Activated T-cell treated with anti-CD3 and anti-CD28 coated beads, Interleukin-2, amount 50 U/mL, for 24 hours (primary cell): ENCODE measurements at places on chromosomes 2 and 18.
A peak's percentile ranks its signal among the peaks of the same experiment; 100 is the strongest.

- no peak for DNase-seq
Measured at GRCh38 chr2:203898657-203899056, 31.1 kb downstream of the CTLA4 start.

- DNase-seq: no peak
Measured at GRCh38 chr2:156592809-156593593, 156.8 kb downstream of the GPD2 start.

- no peak for DNase-seq
Measured at GRCh38 chr2:42658306-42658705, 89.9 kb downstream of the MTA3 start.

DNA sequence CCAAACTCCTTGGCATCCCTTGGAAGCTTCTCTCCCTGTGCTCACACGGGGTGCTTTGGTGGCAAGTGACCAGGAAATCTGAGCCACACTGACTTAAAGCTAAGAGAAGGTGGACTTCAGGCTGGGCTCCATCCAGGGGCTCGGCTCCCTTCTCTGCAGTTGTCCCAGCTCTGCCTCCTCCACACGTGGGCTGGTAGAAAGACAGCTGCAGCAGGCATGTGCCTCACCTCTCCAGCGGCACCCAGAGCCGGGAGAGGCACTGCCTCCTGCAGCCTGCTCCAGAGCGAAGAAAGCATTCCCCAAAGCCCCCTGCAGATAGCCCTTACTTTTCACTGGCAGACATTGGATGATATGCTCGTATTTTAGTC is 11.3 kb downstream of the KCNF1 start:
- DNase-seq: no peak

- no peak for DNase-seq
Measured at GRCh38 chr2:101340141-101340551, 31.6 kb upstream of the RNF149 start.

DNA sequence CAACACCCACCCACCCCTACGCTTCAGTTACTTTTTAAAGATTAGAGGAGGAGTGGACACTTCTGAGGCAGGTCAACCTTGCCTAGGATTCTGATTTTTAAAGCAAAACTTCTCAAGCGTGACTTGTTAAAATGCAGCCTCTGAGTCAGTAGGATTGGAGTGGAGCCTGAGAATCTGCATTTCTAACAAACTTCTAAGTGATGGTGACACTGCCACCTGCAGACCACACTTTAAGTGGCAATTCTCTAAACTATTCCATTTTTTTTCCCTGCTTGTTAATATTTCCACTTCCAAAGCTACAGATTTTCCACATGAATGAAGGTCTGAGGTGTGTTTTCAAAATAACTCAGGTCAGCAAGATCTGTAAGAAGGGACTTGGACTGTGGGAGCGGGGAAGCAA is 171.1 kb upstream of the CCDC150 start:
- DNase-seq: no peak

- DNase-seq: no peak
Measured at GRCh38 chr2:111694700-111695101, 189.3 kb downstream of the ANAPC1 start.

DNA sequence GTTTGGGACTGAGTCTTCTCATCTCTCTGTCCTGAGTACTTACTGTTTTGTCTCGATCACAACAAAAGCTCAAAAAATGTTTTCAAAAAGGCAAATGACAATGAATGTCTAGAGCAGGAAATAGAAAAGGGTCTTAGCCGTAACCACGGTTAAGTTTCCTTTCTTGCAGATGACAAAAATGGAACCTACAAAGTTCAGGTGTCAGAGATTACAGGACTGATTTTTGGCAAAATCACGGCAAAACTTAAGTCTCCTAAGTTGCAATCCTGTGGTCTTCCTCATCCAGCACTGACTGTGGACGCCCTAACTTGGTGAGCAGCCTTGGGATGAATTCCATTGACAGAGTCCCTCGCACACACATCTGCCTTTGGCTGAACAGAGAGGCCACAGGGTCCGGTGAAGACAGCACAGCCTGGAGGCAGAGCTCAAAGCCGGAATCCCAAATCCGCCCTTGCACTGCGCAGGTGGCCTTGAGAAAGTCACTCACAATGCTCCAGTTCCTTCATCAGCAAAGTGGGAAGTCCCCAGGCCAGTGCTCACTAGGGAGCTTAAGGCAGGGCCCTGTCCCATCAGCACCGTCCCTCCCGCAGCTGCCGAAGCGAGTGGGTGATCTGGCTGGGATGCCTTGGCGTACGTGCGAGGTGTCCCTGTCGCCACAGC is 55.2 kb downstream of the EIPR1 start:
- no peak for DNase-seq

DNA sequence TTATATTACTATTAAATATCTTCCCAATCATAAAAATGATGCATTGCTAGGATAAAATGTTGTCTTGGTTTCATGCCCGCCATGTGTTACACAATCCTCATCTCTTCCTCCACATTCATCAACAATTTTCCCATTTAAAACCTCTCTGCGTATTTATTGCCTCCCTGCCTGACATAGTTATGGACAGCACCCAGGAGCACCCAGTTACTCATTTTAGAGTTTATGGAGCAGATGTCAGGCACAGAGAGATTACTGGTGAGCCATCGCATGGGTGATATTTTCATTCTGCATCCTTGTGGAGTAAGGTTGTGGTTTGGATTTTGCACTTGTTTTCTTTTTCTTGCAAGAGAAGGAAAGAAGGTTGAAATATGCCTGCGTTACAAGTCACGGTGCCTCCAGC is 116.7 kb upstream of the NPAS2 start:
- DNase-seq: no peak

DNA sequence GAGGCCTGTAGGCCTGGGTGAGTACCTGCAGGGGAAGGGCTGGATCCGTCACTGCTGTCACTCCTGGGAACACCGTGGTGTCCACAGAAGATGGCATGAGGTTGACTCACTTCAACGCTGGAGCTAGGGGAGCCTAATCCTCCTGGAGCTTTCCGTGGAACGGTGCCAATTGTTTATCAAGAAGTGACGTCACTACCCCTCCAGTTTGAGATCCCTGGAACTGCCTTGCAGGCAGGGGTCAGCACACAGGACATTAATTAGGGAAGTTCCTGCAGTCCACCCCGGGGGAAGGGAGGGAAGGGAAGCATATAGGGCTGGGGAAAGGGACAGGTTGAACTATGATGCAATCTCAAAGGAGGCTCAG is 408.6 kb downstream of the GALR1 start:
- no peak for DNase-seq

GRCh38 chr2:102197389-102198137 is 10.7 kb downstream of the IL1RL2 start:
- no peak for DNase-seq

DNA sequence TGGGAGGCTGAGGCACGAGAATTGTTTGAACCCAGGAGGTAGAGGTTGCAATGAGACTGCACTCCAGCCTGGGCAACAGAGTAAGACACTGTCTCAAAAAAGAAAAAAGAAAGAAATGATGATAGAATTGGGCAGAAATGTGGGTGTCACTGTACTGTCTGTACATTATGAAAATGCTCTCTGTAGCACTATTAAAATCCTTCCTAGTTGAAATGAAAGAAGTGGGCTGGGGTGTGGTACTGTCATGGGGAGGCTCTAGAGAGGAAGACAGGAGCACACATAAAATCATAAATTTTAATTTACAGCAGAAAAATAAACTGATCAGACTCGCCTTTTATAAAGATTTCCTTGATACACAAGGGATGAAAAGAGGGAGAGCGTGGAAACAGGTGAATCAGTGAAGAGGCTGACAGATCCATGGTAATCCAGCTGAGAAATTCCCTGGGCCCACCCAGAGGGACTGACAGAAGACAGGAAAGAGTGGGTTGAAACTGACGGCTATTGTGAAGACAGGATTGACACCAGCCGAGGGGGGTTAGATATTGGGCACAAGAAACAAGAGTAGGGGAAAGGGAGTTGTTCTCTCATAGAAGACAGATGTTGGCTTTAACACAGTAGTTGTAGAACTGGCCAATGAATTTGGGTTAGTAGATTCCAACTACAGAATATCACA is 96.4 kb upstream of the ATL2 start:
- DNase-seq: no peak

DNA sequence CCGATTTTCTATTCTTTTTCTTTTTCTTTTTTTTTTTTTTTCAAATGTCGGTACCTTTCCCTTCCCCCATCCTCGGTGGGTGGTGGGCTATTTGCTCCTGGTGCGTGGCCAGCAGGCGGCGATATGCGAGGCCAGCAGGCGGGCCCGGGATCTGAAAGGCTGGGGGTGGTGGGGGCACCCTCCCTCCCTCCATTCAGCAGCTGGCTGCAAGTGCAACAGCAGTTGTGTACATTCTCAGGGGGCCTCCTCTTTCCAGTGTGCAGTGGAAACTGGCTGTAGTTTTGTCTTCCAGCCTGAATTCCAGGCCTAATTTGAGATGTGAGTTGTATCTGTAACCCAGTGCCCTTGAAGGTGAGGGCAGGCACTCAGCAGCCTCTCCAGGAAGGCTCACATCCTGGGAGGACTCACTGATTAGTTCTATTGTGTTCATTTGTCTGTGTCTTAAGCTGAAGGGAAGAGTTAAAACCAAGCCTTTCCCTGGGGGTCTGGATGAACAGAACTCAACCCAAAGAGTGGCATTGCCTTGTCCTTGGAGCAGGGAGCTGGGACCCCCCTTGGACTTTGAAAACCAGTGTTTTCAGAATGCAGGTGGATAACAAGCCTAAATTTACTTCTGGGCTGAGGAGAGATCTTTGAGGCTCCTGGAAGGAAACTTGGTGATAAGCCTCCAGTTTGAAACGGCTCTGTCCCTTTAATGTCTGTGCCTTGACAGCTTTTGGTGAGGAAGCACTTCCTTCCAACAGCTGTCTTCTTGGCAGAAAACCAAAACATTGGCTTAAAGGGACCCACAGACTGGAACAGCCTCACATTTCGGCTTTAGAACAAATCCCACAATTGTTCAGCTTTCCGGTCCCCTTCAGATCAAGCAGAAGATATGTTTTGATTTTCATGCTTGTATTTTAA is 3.3 kb downstream of the MYCN start:
- DNase-seq: peak; percentile 34

- no peak for DNase-seq
Measured at GRCh38 chr2:51673628-51674027, 641.7 kb upstream of the NRXN1 start.

DNA sequence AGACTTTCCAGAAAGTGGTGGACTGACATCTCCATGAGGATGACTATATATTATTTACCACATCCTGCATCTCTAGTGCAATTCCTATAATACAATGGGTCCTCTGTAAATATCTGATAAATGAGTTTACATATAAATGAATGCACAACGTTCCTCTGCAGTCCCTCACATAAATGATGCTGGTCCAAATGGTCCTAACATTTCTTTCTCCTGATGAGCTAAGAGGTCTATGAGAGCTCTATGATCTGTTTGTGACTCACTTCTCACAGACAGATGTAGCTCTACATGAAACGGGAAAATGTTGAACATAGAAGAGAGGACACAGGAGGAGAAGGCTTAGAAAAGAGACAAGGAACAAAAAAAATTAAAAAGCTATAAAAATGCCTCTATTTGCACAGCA is 201.2 kb upstream of the PIK3C3 start:
- no peak for DNase-seq

GRCh38 chr18:29156531-29156930 is 979.6 kb upstream of the CDH2 start:
- no peak for DNase-seq

DNA sequence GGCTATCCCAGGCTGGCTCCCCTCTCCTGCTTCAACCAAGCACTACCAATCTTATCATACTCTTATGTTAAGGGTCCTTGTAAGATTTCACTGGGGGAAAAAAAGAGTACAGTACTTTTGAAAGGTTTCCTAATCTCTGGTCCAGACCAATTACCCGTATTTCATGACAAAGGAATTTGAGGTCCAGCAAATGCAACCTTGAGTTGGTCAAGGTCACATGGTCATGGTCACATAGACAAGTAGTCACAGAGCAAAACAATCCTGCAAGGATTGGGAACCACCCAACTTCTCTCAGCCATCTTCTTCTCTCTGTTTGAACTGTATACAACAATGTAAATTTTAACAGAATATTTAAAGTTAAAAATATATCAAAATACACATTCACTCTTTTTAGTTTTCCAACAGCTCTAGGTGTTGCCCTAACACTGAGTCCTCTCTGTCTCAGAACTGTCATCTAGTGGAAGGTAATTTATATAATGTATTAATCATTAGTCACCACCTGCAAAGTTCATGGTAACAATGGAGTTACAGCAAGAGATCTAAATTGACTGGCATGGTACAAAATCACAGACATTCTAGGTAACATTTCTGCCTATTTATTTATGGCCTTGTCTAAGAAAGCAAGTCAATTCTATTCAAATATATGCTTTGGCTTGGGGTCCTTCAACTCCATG is 21.5 kb downstream of the DTNB start:
- DNase-seq: no peak

DNA sequence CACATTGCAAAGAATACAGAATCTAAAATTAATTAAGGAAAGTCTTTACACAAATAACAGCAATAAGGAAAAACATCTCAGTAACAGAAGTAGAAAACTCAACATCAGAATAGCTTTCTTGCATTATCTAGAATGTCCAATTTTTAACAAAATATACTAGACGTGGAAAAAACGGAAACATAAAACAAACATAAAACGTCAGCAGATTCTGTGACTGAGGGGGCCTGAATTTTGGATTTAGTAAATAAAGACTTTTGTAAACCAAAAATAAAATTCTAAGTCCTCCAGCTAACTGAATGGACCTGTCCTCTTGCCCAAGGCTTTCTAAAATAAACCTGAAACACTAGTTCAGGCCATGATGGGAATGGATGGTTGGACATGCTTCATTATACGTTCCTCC is 773.5 kb upstream of the LRRTM1 start:
- DNase-seq: no peak

DNA sequence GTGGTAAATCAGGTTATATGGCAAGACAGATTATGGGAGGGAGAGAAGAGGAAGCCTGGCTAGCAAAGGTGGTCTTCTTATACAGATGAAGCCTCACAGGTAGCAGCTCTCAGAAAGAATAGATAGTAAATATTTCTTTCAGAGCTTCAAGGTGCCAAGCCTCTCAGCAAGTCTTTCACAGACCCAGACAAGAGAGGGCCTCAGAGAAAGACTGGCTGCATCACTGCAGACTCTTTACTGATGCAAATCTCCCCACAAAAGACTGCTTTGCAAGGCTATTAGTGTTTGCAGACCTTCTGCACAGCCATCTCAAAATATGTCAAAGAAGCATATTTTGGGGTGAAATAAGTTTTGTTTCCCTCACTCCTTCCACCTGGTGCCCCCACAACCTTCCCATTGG is 372.4 kb upstream of the RND3 start:
- DNase-seq: no peak

DNA sequence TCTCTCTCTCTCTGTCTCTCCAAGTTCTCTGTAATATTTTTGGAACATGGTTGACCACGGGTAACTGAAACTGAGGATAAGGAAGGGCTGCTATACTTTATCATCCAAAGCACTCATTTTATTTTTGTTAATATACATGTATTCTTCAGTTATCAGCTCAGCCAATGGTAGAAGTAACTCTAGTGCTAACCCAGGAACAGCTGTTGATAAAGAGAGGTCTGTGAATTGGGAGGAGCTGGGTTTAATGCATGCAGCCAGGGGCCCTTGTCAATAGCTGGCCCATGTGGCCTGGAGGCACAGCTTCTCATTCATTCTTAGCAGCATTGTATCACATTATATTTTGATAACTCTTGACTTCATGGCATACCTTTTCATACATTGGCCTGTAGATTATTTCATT is 401.6 kb downstream of the EPHA4 start:
- DNase-seq: no peak
